NCI-H226 (cell line): ENCODE measurements at places on chromosomes 12 and 14.

DNA sequence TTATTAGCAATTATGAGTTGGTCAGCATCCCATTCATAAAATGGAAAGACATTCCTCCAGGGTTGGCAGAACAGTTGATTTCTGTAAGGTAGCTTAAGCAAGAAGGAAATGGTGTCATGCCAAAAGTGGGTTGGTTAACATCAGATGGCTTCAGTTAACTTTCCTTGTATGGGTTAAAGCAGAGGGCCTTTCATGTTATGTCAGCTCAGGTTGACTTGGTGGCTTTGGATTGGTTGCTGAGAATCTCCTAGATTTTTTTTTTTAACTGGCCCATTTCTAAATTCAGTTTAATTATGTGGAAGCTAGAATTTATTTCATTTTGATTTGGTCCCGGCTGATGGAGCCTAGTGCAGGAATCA lies 87.8 kb downstream of the BBS10 start:
- no peak for DNase-seq

DNA sequence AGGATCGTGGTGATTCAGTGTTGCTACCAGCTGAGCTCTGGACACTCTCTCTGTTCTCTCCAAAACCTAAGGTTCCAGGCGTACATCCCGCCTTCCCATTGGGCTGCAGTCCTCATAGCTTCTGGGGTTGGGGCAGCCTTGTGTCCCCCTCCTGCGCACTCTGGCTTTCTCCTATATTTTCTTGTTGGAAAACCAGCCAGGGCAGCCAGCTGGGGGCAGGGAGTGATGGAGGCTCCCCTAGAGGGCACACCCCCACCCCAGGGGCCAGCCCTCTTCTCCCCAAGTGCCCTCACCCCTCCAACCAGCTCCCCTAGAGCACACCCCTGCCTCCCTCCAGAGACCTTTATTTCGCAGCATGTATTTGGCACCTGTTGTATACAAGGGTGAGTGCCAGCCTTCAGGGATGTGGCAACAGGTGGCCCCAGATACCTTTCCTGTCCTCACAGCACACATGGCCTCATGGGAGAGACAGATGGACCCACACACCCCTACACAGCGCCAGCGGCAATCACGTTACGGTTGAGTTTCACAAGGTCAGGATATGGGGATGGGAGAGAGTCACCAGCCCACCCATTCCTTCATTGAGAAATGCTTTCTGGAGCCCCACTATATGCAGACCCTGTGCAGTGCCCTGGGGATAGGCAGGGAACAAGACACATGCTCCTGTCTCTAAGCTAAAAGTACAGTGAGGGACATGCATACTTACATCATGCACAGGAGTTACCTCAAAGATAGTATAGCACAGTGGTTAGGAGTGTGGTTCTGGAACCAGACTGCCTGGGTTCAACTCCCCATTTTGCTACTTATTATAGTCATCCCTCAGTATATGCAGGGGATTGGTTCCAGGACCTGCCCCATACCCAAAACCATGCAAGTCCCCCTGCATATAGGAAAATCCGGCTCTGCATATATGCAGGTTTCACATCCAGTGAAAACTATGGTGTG lies 141.1 kb downstream of the PHETA1 start:
- no peak for DNase-seq

DNA sequence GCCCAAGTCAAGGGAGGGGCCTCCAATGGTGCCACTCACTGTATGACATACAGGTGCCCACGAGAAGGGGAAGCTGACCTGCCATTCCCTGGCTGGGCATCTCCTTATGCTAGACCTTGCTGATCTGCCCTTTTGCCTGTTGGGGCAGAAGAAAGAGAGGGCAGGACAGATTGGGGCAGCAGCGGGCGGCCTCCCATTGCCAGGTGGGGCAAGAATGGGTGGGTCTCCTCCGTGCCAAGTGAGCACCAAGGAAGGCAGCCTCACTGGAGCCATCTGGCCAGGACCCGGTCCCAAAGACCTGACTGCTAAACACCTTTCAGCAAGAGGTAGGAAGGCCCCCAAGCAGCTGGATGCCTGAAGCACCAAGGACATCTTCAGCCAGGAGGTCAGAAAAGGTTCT lies 50.5 kb downstream of the PLEKHG3 start:
- no peak for DNase-seq

- no peak for DNase-seq
These were observed 108.2 kb upstream of the CCDC91 start for GRCh38 chr12:28082096-28082495.

GRCh38 chr12:1662761-1663439 lies 28.0 kb upstream of the ADIPOR2 start:
- DNase-seq, result no peak

- DNase-seq, result no peak
These were observed 82.5 kb downstream of the ETV6 start for GRCh38 chr12:11732023-11732422.

- no peak for DNase-seq
These were observed 8.1 kb downstream of the OSBPL8 start for GRCh38 chr12:76551482-76551888.

GRCh38 chr12:78746001-78746400 lies 118.6 kb upstream of the SYT1 start:
- DNase-seq, result no peak

- DNase-seq, result no peak
These were observed 153.8 kb downstream of the MED13L start for GRCh38 chr12:116123451-116124258.
